LHCN-M2 (cell line): ENCODE measurements at places on chromosomes 4 and X.

DNA sequence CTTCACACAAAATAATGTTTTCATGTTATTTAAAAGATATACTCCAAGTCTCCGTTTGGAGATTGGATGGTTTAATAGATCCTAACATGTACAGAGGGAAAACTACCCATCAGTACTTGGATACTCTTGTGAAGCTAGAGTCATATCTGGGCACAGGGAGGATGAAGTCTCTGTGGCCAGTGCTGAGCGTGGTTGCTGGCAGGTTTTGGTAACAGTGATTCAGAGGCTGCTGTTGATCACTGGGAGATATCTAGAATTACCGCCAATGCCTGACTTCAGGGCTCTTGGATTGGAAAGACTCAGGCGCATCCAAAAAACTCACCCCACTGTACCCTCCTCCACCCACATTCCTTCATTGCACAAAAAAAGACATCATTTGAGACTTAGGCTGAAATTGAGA lies 107.2 kb upstream of the PGRMC2 start:
- DNase-seq = peak; percentile 51

GRCh38 chr4:84179409-84179808 lies 319.7 kb downstream of the NKX6-1 start:
- no peak for DNase-seq

DNA sequence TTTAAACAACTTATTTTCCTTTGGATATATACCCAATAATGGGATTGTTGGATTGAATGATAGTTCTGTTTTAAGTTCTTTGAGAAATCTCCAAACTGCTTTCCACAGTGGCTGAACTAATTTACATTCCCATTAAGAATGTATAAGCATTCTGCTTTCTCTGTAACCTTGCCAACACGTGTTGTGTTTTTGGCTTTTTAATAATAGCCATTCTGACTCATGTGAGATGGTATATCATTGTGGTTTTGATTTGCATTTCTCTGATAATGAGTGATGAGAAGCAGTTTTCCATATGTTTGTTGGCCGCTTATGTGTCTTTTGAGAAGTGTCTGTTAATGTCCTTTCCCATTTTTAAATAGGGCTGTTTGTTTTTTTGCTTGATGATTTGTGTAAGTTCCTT lies 155.6 kb upstream of the PITX2 start:
- no peak for DNase-seq

GRCh38 chr4:6548201-6548881 lies 26.6 kb upstream of the MAN2B2 start:
- peak; percentile 51 for DNase-seq

- DNase-seq = peak; percentile 61
Measured at GRCh38 chr4:77797239-77797638, 21.9 kb downstream of the CNOT6L start.
